Gastrocnemius medialis (tissue), 4 donors: ENCODE measurements at places on chromosomes 12 and 14. TPM values are rescaled to one million over a fixed set of nuclear protein-coding genes. Genes with fewer than 3 reads are reported as not detected.

- no peaks in the 10 kb centered on the region for H3K36me3 ChIP-seq
- H3K4me3 ChIP-seq = no peak overlapping the region
- no peaks in the 10 kb centered on the region for H3K27me3 ChIP-seq
- no peak for DNase-seq
Measured at GRCh38 chr12:87382959-87383566, 646.1 kb downstream of the C12orf50 start.

The CCDC175 gene
- total RNA-seq = not detected

DNA sequence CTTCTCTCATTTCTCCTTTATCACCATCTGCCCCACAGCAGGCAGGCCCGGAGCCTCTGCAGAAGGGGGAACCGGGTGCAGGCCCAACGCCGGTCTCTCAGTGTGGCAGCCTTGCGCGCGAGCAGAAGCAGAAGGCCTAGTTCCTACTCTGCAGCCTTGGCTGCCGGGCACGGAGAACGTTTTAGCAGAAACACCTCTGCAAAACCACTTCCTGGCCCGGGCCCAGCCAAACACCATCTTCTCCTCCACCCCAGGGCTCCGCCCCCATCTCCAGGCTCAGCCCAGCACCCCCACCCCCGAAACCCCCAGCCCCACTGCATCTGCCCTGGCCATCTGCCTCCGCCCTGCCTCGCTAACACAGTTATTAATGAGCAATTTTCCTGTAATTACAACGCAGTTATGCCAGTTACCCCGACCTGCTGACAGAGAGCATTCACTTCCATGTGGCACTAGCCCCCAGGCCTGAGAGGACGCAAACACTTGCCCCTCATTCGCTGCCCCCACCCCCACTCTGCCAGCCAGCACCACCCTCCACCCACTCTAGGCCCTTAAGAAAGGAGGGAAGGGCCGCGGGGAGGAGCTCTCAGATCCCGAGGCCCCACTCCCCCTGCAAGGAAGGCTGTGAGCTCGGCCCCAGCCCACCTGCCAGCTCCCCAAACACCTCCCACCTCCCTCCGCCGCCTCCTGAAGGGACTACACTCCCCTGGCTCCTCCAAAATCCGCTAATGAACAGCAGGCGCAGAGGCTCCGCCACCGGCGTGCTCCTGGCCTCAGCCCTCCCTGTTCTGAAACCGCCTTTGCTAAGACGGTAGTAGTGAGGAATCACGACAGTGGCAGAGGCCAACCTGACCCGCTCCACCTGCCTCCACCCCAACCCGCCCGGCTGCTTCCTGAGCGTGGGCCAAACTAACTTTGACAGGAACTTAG, 44.7 kb upstream of the FBRSL1 start:
- peaks cover 32% of the 10 kb centered on the region for H3K27me3 ChIP-seq
- H3K4me3 ChIP-seq = no peak overlapping the region
- no peaks in the 10 kb centered on the region for H3K36me3 ChIP-seq
- DNase-seq = peak; percentile 23
- no peak overlapping the region for H3K27ac ChIP-seq

The KRT86 gene
- total RNA-seq = not detected

The KRT85 gene
- not detected for total RNA-seq

- no peaks in the 10 kb centered on the region for H3K27me3 ChIP-seq
- peaks cover 8% of the 10 kb centered on the region for H3K4me1 ChIP-seq
- H3K27ac ChIP-seq = no peak overlapping the region
- DNase-seq = no peak
- H3K36me3 ChIP-seq = no peaks in the 10 kb centered on the region
- H3K4me3 ChIP-seq = no peak overlapping the region
Measured at GRCh38 chr14:92986254-92987147, 63.6 kb downstream of the CHGA start.

DNA sequence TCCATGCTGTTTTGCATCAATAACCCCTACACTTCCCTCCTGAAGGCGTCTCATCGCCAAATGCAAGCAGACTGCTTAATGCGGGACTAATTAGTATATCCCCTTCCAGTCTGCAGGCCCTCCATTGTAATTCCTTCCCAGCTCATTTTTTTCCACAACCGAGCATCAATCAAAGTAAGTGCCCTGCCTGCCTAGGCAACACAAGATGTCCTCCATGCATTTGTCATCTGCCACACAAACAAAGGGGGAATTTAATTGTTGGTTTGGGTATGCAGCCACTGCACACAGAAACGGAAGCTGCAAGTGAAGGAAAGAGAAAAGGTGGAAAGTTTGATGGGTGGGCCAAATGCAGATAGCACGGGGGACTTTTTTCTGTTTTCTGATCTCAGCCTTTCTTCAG, 168.0 kb downstream of the EGLN3 start:
- no peaks in the 10 kb centered on the region for H3K36me3 ChIP-seq
- H3K27ac ChIP-seq = no peak overlapping the region
- H3K4me1 ChIP-seq = no peaks in the 10 kb centered on the region

DNA sequence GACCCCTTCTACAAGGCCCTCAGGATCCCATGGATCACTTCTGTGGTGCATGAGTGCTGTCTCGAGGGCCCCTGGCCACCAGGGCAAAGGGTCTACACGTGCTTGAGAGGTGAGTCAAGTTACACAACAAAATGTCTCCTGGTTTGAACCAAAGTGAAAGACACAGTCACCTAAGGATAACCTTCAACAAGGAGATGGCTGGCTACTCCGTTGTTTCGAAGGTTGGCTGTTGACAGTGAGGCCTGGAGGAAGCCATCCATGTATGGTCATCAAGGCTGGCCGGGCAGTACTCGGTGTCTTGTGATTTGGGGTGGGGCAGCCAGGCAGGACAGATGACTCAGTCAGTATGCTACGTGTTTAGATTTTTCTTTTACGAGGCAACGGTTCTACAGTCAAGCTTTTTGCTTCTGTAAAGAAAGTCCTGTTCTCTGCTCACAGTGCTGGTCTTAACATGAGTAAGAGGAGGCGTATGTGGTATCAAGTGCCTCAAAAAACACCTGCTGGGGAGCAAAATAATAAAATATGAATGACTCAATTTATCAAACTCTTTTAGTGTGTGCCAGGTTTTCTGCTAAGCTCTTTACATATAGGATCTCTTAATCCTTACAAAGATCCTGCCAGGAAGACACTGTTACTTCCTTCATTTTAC, 18.0 kb upstream of the NT5DC3 start:
- peak overlapping the region; percentile 79 for H3K27ac ChIP-seq
- H3K4me1 ChIP-seq = peaks cover 6% of the 10 kb centered on the region
- no peaks in the 10 kb centered on the region for H3K36me3 ChIP-seq
- no peak overlapping the region for H3K4me3 ChIP-seq
- peak; percentile 85 for DNase-seq

DNA sequence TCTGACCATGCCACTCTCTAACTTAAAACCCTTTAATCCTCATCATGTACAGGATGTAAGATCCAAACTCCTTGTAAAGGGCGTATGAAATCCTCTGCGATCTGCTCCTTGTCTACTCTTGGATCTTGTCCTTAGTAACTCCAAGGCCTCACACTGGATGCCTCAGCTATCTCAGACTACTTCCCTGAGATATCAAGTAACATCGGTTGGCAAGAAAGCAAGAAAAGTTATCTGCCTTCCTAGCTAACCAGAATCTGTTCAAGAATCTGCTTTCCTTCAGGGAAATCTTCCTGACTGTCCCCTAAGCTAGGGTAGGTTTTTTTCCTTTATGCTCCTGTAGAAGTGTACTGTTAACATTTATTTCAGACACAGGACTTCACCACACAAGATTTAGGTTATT, 82.6 kb downstream of the TAOK3 start:
- H3K27me3 ChIP-seq = no peaks in the 10 kb centered on the region
- no peak overlapping the region for H3K4me3 ChIP-seq
- H3K36me3 ChIP-seq = no peaks in the 10 kb centered on the region
- H3K4me1 ChIP-seq = peaks cover 3% of the 10 kb centered on the region
- no peak for DNase-seq

DNA sequence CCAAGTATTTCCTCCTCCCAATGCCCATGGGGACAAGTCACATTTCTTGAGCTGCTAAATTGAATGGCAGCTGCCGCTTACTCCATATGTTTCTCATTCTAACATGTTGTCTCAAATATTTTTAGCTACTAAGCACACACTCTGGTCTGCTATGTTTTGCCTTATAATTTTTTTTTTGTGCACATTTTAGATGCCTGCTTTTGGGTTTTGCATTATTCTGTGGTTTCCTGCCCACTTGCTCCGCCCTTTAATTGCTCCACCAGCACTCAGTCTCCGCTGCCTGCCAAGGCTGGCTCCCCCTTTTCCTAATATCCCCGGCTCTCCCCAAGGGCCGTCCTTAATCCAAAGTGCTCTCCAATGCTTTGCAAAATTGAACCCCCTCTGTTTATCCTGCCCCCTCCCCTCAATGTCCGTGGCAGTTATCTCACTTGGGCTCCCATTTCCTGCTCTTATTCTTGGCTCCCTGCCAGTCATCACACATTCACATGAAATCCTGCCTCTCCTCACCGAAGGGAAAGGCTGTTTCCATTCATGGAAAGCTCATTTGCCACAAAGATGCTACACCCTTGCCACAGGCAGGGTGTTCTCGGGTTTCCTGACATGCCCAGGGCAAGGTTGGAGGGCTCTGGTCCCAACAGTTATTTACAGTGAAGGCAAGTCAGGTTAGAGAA, 79.4 kb downstream of the C12orf75 start:
- H3K4me1 ChIP-seq = peaks cover 6% of the 10 kb centered on the region
- H3K36me3 ChIP-seq = no peaks in the 10 kb centered on the region
- H3K27ac ChIP-seq = no peak overlapping the region
- no peaks in the 10 kb centered on the region for H3K27me3 ChIP-seq

The RD3L gene
- total RNA-seq = not detected

The DEPDC4 gene
- total RNA-seq = not detected

DNA sequence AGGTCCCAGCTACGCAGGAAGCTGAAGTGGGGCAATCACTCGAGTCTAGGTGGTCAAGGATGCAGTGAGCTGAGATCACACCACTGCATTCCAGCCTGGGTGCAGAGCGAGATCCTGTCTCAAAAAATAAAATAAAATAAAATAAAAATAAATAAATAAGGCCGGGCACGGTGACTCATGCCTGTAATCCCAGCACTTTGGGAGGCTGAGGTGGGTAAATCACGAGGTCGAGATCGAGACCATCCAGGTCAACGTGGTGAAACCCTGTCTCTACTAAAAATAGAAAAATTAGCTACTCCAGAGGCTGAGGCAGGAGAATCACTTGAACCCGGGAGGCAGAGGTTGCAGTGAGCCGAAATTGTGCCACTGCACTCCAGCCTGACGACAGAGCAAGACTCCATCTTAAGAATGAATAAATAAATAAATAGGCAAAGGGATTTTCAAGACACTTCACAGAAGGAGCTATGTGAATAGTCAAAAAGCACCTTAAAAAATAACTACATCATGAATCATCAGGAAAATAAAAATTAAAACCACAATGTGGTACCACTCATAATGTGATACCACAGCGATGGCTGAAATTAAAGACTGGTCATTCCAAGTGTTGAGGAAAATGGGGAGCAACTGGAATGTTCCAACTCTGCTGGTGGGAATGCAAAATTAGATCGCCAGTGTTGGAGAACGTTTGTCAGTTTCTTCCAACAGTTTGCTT, 92.9 kb upstream of the TBX3 start:
- no peak overlapping the region for H3K27ac ChIP-seq
- no peaks in the 10 kb centered on the region for H3K4me1 ChIP-seq
- no peak for DNase-seq
- no peak overlapping the region for H3K4me3 ChIP-seq
- H3K36me3 ChIP-seq = no peaks in the 10 kb centered on the region

The CCDC63 gene
- total RNA-seq = not detected

DNA sequence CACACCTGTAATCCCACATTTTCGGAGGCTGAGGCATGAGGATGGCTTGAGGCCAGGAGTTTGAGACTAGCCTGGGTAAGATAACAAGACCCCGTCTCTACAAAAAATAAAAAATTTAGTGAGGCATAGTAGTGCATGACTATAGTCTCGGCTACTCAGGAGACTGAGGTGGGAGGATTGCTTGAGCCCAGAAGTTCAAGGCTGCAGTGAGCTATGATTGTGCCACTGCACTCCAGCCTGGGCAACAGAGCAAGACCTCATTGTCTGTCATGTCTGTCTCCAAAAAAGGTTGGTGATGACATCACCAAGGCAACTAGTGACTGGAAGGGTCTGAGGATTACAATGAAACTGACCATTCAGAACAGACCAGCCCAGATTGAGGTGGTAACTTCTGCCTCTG, 83.5 kb upstream of the COCH start:
- H3K27ac ChIP-seq = no peak overlapping the region
- H3K27me3 ChIP-seq = no peaks in the 10 kb centered on the region
- H3K4me3 ChIP-seq = no peak overlapping the region
- DNase-seq = no peak

DNA sequence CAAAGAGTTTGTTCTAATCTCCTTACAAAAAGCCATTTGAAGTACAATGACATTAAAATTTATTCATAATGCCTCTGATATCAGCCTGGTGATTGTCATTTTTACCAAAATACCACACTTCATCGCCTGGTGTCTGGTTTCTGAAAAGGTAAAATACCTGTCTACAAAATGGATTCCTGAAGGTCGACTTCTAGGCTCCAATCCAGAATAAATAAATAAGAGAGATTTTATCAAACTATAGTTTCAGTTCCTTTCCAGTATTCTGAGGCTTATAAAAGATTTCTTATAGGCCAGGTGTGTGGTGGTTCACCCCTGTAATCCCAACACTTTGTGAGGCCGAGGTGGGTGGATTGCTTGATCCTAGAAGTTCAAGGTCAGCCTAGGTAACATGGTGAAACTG, 340.7 kb downstream of the SLC16A7 start:
- no peaks in the 10 kb centered on the region for H3K36me3 ChIP-seq
- H3K4me3 ChIP-seq = no peak overlapping the region
- DNase-seq = no peak
- no peaks in the 10 kb centered on the region for H3K27me3 ChIP-seq
- H3K27ac ChIP-seq = no peak overlapping the region

- H3K27ac ChIP-seq = peak overlapping the region; percentile 91
- H3K27me3 ChIP-seq = no peaks in the 10 kb centered on the region
- H3K4me3 ChIP-seq = peak overlapping the region; percentile 24
- peak; percentile 38 for DNase-seq
Measured at GRCh38 chr12:3033539-3033867, 43.7 kb upstream of the TSPAN9 start.

DNA sequence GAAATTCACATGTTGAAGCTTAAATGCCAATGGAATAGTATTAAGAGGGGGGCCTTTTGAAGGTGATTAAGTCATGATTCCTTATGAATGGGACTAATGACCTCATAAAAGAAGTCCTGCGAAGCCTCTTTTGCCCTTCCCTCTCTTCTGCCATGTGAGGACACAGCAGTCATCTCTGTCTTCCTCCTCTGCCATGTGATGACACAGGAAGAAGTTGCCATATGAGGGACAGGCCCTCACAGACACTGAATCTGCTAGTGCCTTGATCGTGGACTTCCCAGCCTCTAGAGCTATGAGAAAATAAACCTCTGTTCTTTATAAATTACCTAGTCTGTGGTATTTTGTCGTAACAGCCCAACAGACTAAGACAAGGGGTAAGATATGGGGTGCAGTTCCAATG, 100.7 kb downstream of the VCPKMT start:
- no peak overlapping the region for H3K27ac ChIP-seq
- H3K4me1 ChIP-seq = peaks cover 29% of the 10 kb centered on the region
- H3K36me3 ChIP-seq = no peaks in the 10 kb centered on the region
- no peak overlapping the region for H3K4me3 ChIP-seq
